Esophagus mucosa (tissue), 1 donor: ENCODE measurements at places on chromosomes 3 and 15.

DNA sequence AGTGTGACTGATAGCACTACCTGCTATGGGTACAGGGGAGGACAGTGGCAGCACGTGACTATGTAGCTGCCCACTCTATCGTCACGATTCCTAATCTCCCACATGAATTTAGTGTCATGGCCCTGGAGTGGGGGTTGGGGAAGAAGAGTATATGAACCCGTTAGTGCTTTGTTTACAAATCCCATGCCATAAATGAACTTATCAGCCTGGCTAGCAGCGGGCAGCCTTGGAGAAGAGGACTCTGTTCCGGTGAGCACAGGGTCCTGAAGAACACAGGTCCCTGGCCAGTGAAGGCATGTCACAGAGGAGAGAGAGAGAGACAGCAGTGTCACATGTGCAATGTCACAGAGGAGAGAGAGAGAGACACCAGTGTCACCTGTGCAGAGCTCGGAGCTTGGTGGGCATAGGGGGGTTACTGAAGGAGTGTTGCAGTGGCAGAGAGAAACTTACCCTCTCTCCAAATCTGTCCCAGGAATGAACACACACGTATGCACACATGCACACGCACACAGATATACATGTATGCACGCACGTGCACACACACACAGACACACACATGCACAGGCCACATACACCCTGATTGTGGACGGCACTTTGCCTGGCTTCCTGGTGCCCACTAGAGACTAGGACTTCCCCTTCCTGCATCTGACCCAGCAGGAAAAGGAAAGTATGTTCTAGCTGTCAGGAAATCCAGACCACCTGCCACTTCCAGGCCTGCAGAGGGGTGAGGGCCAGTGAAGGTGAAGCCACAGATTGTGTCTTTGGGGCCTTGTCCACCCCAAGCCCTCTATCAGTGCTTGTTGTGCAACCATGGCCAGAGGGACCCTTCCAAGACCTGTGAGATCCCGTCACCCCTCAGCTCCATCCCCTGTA, 26.3 kb downstream of the ITGA11 start:
- ATAC-seq, result no peak

DNA sequence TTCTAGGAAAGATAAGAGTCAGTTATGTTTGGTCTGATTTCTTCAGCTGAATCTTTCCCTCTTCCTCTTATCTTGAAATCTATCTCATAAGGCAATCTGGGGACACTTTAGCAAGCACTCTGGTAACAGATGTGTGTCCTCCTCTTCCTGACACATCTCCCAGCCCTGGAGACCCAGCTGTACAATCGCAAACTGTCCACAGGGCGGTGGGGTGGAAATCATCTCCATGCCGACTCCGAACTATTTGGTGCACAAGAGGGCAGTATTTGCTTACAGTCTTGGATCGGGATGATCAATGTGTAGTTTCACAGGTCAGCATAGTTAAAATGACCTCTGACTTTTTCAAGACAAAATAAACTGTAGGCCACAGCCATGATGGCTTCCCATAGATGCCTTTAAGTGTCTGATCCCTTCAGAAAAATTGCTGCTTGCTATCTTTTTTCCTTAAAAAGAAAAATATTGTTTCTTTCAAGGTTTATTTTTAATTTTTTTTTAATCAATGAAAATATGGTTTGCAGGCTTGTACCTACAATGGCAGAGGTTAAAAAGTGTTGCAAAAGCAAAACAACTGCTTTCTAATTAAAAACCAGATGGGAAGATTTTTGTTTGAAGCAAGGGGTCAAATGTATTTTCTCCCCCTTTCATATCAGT, 17.7 kb downstream of the EEFSEC start:
- peak; percentile 62 for ATAC-seq

DNA sequence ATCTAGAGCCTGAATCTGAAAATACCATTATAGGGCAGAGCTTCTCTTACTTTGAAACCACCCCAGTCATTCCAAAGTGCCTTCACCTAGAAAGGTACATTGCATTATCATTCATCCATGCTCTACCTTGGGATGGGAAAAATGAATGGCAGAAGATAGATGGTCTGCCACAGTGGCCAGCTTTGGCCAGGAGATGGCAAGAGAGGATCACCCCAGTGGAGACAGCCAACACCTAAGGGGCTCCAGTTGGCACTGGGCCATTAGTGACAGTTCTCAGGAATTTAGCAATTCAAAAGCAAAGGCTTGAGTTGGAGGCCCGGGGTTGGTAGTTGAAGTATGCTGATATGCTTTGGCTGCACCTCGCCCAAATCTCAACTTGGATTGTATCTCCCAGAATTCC, 253.6 kb upstream of the MRPL3 start:
- ATAC-seq, result no peak

GRCh38 chr3:193270451-193270850, 29.4 kb downstream of the PLAAT1 start:
- ATAC-seq, result no peak

GRCh38 chr3:54547051-54547450, 380.8 kb downstream of the LRTM1 start:
- ATAC-seq, result no peak

DNA sequence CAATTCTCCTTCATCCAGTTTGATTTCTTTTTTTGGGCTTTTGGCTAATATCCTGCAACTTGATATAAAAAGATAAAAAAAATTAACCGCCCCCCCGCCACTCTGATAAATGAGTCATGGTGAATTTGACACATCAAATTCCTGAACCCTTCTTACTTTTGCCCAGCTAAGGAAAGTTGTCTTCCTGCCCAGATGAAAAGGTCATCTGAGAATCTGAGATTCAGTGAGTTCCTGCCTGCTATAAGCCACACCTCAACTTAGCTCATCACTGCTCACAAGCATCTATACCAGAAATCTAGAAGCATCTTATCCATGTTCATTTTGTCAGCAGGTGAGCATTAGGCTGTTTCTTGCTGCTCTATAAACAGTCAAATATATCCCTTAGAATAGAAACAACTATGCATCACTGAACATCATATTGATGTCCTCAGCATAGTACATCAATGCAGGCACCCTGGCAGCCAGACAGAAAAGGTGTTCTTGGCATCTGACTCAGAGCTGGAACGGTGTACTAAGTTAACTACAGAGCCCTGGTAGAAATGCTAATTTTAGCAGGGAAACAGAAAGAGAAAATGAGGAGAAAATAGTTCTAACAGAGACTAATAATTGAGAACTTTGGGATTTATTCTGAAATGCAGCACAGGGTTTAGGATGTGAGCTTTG, 77.1 kb downstream of the SEMA6D start:
- ATAC-seq, result no peak

- ATAC-seq, result no peak
These were observed 174.3 kb downstream of the XXYLT1 start for GRCh38 chr3:195096484-195097330.

- ATAC-seq, result no peak
These were observed 11.9 kb downstream of the RAB27A start for GRCh38 chr15:55277715-55278114.

- ATAC-seq, result no peak
These were observed 114.6 kb upstream of the C15orf61 start for GRCh38 chr15:67406257-67406861.

GRCh38 chr15:62079594-62079993, 12.8 kb downstream of the C2CD4A start:
- ATAC-seq, result no peak
